ENCODE measurements at places on chromosomes 6 and 20.
A peak's percentile ranks its signal among the peaks of the same experiment; 100 is the strongest.

DNA sequence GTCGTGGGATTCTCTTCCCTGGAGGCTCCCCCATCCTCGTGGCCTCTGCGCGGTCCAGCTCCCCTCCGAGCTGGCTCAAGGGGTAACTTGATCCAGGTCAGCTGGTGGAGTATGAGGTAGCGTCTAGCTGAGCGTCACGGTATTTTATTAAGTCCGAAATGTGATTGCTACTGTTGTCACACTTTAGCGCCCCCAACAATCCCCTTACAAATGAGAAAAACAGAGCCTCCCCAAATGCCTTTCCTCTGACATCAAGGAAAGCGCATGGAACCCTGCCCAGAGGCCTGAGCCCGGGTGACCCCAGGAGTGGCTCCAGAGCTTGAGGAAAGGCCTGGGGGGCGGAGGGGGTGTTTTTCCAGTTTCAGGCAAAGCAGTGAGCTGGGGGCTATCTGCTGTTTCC, 192.4 kb downstream of the ZMYND8 start:
- DNase-seq: no peak

DNA sequence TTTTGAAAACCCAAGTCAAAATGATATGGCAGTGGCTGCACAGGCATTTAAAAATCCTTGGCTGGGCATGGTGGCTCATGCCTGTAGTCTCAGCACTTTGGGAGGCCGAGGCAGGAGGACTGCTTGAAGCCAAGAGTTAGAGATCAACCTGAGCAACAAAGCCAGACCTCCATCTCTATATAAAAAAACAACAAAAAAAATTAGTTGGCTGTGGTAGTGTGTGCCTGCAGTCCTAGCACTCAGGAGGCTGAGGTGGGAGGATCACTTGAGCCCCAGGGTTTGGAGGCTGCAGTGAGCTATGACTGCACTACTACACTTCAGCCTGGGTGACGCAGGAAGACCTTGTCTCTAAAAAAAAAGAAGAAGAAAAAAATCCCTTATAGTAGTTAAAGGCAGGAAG, 142.9 kb downstream of the MYB start:
- DNase-seq: no peak

DNA sequence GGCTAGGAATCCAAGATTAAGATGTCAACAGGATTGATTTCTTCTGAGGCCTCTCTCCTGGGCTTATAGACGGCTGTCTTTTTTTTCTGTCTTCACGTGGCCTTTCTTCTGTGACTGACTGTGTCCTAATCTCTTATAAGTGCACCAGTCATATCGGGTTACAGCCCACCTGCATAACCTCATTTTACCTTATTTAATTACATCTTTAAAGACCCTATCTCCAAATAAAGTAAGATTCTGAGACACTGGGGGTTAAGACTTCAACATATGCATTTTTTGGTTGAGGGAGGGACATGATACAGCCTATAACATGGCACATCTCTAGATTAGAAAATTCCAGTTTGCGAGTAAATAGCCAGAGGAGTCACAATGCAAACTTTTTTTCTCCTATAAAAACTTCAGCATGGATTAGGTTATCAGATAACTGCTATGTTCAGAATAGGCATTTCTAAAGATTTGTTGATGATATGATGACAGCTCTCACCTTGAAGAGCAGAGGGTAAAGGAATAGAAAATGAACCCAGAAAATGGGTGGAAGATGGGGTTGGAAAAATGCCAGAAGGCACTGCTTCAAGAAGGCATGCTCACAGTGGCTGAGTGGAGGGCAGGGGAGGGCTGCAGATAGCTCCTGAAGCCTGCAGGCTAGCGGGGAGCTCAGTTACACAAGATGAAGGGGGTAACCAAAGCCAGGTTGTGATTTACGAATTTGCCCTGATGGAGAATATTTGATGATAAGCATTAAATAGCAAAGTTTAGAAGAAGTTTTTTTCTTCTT, 8.7 kb upstream of the PDE7B start:
- peak; percentile 25 for DNase-seq

- DNase-seq: no peak
These were observed 24.9 kb downstream of the ITCH start for GRCh38 chr20:34388000-34388399.

DNA sequence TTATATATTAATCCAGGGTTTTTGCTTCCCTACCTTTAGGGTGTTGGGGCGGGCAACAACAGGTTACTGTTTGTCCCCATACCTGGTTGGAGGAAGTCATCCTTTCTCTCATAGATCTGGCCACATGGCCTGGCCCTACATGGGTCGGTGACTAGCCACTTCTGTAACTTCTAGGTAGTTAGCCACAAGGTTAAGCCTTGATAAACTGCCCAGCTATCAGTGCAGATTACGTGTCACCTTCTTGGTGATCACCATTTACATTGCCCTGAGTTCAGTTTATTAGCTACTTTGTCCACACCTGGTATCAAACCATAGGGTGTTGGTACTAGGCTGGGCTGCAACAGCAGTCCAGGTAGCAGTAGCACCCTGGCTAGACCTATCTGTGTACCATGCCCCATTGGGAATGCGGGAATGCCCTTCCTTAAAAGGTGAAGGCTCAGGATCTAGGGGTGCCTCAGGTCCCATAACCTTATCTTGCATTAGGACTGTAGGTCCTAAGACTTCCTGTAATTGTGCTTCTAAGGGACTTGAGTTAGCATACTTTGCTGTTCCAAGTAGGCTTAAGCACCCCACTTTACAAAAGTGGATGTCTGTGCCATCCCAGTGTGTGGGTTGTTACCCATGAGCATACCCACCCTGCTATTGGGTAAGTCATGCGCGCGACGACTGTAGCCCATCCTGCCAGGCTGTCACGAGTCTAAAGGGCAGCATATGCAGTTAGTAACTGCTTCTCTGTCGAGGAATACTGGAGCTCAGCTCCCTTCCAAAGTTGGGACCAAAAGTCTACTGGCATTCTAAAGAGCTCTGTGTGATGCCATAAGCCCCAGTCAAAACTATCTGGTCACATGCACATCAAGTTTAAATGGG, 5.2 kb downstream of the ZKSCAN3 start:
- DNase-seq: no peak

DNA sequence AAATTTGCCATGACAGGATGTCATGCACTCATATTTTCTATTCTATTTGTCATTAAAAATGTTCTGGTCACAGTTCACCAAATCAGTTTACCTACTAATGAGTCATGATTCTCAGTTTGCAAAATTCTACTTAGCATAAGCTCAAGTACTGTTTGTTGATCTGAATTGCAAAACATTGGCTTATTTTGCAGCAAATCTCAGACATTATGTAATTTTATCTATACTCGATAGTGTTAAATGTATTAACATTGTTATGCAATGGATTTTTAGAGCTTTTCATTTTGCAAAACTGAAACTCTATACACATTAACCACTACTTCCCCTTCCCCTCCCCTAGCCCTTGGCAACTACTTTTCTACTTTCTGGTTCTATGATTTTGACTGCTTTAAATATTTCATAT, 213.8 kb upstream of the ZFP64 start:
- DNase-seq: no peak

GRCh38 chr20:41320976-41321375, 3.4 kb upstream of the ZHX3 start:
- no peak for DNase-seq

Measured in WERI-Rb-1 (cell line).